ENCODE measurements at places on chromosomes 5 and 9.

DNA sequence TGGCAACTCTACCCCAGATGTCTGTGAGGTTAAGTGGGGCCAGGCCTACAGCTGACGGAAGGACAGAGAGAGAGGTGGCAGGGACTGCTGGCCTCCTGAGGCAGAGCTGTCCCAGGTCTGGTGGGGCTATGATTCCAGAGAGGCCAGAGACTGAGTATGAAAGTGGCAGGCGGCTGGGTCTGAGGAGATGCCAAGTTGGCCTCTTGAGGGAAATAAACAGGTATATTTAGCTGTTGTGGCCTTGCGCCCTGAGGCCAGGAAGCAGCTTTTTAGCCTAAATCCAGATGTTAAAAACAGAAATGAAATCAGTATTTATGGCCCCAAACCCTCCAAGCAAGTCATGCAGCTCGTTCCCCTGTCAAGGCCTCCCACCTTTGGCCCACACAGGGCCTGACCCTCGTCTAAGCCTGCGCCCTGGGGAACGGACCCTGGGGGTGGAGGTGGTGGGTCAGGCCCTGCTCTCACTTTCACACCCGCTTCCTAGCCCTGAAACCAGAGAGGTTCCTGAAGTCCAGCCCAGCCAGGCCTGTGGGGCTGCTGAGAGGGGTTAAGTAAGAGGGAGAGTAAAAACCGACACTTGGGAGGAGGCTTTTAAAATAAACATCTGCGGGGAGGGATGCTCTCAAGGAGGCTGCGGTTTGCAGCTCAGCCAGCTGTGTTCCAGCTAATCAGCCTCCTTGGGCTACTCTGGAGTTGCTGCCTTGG, 18.7 kb downstream of the PCDHGC5 start:
- DNase-seq: no peak

DNA sequence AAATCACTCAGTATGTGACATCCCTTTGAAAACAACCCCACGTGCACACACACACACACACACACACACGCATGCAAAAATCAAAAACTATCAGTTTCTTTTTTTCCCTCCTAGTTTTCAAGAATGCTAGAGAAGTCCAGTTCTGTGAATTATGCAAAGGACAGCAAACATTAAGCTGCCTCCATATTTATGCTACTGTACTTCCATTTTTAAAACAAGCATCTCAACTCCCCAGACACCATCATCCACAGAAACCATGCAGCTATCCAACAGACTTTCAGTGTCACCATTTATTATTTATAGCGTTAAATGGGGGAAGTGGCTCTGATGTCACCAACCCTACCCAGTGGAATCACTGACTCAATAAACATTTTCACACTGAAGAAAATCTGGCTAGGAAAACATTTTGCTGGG, 1.6 kb downstream of the FBXW11 start:
- no peak for DNase-seq

- DNase-seq: no peak
These were observed 76.5 kb downstream of the KCTD16 start for GRCh38 chr5:144247131-144247530.

DNA sequence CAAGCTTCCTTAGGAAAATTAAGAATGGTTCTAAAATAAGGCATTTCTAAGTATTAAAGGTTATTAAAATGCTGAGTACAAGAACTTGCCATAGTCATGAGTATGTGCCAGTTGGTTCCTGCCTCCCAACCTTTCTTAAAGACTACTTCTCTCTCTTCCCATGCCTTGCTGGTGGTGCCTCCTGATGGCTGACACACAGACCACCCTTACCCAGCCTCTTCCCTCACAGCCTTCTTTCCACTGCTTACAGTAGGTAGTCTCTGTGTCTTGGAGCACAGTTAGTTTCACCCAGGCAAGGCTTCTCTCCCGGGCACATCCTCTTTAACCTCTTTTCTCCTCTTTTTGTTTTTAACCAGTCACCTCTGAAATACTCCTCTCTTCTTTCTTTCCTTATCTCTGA, 20.6 kb upstream of the GPR150 start:
- no peak for DNase-seq

- DNase-seq: no peak
These were observed 103.6 kb upstream of the SHB start for GRCh38 chr9:38172586-38172985.

DNA sequence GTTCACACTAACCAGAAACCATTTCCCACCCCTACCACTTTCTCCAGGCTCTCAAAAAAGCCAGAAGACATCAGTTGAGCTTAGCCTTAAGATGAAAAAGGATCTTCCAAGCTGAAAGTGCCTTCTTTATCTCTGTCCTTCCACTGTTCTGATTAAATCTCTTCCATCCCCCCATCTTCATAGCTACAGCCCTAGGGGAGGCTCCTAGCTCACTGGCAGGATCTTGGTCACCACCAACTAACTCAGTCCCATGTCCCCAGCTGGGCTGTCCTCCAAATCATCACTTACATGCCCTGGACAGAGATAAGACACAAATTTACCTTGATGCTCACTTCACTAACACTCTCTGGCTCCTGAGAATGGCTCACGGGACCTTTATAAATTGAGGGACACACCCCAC, 14.3 kb downstream of the LCP2 start:
- no peak for DNase-seq

- no peak for DNase-seq
These were observed 1.1 kb upstream of the GNA14 start for GRCh38 chr9:77649109-77649812.

- no peak for DNase-seq
These were observed 3.8 kb upstream of the NDST1 start for GRCh38 chr5:150503977-150504620.

GRCh38 chr9:116030517-116030916, 123.1 kb upstream of the PAPPA start:
- DNase-seq: no peak

DNA sequence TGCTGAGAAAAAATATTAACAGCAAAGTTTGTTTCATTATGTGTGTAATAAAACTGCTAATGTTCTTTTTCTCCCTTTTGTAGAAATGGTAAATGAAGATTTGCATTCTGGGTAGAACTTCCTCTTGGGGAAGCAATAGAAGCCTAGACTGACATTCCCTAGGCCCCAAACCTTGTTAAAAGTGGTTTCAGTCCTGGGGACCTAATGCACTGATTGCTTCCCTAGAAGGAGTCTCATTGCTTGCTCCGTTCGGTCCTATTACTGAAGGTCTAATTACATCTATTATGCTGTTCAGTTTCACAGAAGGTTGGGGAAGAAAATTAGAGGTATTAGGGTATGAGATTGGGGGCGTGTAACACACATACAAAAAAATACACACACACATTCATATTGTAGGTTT, 893.8 kb downstream of the TLE4 start:
- DNase-seq: no peak
